ENCODE measurements at places on chromosomes 3 and 15. TPM values are rescaled to one million over a fixed set of nuclear protein-coding genes. Genes with fewer than 3 reads are reported as not detected.
A peak's percentile ranks its signal among the peaks of the same experiment; 100 is the strongest.

DNA sequence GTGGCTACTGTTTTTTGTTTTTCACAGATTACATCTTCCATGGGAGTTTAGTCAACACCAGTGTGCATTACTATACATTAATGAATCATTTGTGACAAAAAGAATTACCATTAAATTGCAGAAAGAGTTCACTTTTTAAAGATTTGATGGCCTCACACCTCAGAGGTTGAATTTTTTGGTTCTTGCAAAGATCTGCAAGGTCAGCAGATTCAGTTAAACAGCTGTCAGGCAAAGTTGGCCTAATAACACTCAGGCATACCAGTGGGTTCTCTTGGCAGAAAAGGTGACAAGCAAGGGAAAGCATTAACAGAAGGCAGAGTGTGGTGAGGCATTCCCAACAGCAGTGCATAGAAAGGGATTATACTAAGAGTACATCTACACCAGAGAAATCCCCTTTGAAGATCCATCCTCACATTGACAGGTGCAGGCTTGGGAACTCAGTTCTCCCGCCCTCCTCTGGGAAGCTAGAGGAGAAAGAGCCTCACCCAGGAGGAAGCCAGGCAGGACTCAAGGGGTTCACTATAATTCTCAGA, 24.3 kb upstream of the PTX3 start:
- no peak for DNase-seq
- H3K27ac ChIP-seq = no peak overlapping the region
- no peak overlapping the region for H3K4me3 ChIP-seq
- no peaks in the 10 kb centered on the region for H3K27me3 ChIP-seq
- H3K4me1 ChIP-seq = no peaks in the 10 kb centered on the region

- DNase-seq = no peak
- no peaks in the 10 kb centered on the region for H3K27me3 ChIP-seq
- H3K36me3 ChIP-seq = no peaks in the 10 kb centered on the region
- no peak overlapping the region for H3K4me3 ChIP-seq
Observed at GRCh38 chr3:115768661-115769060, 145.4 kb downstream of the GAP43 start.

SH3GL3 gene
- 8.9 TPM for total RNA-seq

RHOV gene
- total RNA-seq = 1.9 TPM

GRCh38 chr3:4664412-4664811, 171.3 kb downstream of the ITPR1 start:
- no peaks in the 10 kb centered on the region for H3K27me3 ChIP-seq
- DNase-seq = no peak
- no peak overlapping the region for H3K27ac ChIP-seq
- H3K4me1 ChIP-seq = no peaks in the 10 kb centered on the region
- peaks cover 30% of the 10 kb centered on the region for H3K36me3 ChIP-seq

- no peak for DNase-seq
- no peaks in the 10 kb centered on the region for H3K27me3 ChIP-seq
- peaks cover 11% of the 10 kb centered on the region for H3K4me1 ChIP-seq
- H3K27ac ChIP-seq = no peak overlapping the region
- no peak overlapping the region for H3K4me3 ChIP-seq
- H3K36me3 ChIP-seq = no peaks in the 10 kb centered on the region
Observed at GRCh38 chr3:118949113-118949760, 85.4 kb downstream of the IGSF11 start.

GHSR gene
- not detected for total RNA-seq

DNA sequence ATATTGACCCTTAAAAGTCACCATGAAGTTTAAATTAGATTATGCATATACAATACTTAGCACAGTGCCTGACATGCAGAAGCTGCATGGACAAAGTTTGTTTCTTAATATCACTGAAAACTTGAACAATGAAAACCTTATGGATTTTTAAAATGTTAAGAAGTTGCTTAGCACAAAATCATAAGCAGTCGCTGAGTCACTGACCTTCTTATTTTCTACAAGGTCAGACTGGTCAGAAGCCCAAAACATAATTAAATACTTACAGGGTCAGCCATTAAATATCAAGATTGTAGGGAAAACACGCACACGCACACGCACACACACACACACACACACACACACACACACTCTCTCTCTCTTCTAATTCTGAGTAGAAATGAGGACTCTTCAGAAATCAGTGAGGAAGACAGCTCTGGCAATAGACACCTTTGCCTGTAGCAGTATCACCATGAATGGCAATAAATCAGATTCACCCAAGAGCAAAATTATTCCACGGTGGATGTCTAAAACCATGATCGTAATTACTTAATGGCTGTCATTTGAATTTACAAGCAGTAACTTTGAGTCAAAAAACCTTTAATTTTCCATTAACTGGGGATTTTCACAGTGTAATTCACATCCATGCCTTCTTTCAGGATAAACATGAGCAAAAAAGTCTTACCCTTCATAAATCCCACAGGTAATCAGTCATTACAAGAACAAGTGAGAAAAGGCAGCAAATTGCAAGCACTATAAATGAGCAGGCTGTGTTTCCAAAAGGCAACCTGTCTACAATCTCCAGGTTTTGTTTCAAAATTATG, 147.5 kb downstream of the OSBPL10 start:
- H3K4me3 ChIP-seq = no peak overlapping the region
- H3K4me1 ChIP-seq = no peaks in the 10 kb centered on the region
- peaks cover 24% of the 10 kb centered on the region for H3K27me3 ChIP-seq
- no peak overlapping the region for H3K27ac ChIP-seq
- no peak for DNase-seq
- no peaks in the 10 kb centered on the region for H3K36me3 ChIP-seq

GRCh38 chr3:24709956-24710355, 215.3 kb upstream of the THRB start:
- H3K36me3 ChIP-seq = no peaks in the 10 kb centered on the region
- H3K4me1 ChIP-seq = no peaks in the 10 kb centered on the region
- no peak overlapping the region for H3K27ac ChIP-seq
- no peak for DNase-seq
- H3K27me3 ChIP-seq = no peaks in the 10 kb centered on the region

DNA sequence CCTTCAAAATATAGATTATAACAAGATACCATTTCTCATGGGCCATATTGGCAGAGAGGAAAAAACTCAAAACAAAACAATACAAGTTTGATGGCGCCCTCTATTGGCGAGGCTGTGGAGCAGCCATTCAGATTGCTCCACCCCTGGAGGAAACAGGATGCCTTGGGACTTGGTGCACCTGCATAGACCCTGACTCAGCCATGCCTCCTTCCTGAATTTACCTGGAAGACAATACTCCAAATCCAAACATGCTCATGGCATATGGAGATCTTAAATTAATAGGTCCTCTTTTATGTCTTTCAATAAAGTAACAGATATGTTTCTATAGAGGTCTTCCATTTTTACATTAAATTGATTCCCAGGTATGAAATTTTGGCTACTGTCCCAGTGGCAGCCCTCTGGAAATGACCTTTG, 90.0 kb downstream of the APBA2 start:
- DNase-seq = peak; percentile 79
- peaks cover 5% of the 10 kb centered on the region for H3K4me1 ChIP-seq
- H3K4me3 ChIP-seq = no peak overlapping the region
- no peaks in the 10 kb centered on the region for H3K27me3 ChIP-seq

DNA sequence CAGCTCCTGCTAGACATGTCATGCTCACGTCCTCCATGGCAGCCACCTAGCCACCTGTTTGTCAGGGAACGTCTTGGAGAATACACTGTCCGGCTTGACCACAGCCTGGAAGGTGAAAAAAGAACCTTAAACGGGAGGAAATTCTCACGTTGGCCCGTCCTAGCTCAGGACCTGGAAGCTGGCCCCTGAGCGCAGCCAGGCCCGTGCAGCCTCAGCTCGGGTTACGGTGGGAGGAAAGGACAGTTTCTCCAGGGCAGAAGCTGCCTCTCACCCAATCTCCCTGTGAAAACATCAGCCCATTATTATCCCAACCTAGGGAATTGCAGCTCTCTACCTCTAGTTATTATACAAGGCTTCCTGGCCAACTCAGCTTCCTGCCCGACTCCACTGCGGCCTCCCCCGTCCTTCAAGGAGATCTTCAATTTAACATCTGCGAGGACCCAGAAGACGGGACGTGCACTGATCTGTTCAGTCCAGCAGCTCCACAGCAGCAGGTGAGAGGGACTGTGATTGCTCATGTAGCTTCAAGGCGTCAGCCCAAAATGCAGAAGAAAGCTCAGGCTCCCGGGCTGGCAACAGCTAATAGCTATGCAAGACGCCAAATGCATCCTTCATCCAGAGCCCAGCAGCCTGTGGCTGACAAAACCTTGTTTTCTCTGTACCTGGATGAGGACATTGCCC, 84.7 kb downstream of the ADAMTS17 start:
- no peak overlapping the region for H3K4me3 ChIP-seq
- peaks cover 3% of the 10 kb centered on the region for H3K4me1 ChIP-seq
- DNase-seq = no peak
- 0 out of 3 replicates have a peak, but pooled peaks cover 3% of the 10 kb centered on the region for H3K27me3 ChIP-seq
- no peak overlapping the region for H3K27ac ChIP-seq

TM6SF1 gene
- total RNA-seq = 4.1 TPM

GP5 gene
- total RNA-seq = not detected

MST1 gene
- total RNA-seq = 1.4 TPM
